Ammon's horn (tissue), 1 donor: ENCODE measurements at places on chromosomes 11 and 22.

- peak; percentile 88 for DNase-seq
Measured at GRCh38 chr11:46121301-46121723, at the start of gene PHF21A. Gene PHF21A, minus strand, starts transcription at chr11:46121454. Its CDS starts 37,235 bp downstream, at chr11:46084219.

DNA sequence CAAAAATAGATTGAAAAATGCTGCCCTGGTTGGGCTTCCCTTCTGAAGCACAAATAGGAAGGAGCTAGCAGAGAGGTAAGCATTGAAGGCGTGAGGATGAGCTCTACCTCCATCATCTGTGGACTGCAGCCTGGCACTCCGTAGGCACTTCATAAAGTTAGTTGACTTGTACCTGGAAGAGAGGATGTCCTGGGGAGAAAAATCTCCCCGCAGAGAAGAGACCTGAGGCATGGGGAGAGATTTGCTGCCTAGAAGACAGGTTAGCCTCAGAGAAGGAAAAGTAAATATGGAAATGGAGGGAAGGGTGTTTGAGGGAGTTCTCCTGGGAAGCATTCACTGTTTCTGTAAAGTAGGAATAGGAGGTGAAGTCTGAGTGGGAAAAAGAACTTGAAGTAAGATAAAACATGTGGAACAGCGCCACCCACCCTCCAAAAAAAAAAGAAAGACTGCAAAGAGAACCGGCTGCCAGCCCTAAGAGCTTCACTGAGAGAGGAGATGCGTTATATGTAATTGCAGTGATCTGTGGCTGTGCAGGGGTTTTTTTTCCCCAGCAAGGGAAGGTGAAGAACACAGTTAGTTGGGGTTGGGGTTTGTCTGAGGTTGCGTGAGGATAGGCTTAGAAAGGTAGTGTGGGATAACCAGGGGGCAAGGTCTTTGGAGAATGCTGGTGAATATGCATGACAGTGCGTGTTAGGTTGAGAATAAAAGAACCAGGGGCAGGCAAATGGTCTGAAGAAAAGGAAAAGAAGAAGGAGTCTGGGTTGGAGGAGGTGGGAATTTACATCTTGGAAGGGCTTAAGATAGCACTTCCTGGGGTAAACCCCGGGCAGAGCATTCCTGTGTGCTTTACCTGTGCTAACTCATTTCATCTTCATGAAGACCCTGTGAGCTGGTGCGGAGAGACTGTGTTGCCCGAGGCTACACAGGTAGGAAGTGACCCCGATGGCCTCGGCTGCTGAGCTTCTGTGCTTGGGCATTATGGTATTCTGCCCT is 16.0 kb downstream of the TNRC6B start:
- peak; percentile 41 for DNase-seq

GRCh38 chr11:76740772-76741171 is 42.4 kb upstream of the TSKU start:
- no peak for DNase-seq

DNA sequence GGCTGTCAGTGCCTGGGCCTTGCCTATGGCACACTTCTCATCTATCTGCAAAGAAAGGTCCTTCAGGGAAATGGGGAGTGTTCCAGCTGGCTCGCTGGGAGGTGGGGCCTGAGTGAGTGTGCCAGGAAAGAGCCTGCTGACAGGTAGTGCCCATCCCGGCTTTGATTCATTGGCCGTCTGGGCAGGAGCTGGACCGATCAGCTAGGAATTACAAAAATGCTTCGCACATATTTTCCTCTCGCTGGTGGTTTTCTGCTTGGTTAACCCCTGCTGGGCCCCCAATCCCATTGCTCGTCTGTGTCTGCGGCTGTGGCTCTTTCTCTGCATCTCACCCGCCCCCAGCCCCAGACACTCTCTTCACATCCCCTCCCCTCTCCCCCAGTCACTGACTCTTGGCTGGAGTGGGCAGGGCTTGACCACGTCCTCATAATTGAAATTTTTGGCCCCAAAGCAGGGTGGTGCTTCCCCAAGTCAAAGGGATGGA is 10.8 kb downstream of the LIF start:
- DNase-seq, result no peak

DNA sequence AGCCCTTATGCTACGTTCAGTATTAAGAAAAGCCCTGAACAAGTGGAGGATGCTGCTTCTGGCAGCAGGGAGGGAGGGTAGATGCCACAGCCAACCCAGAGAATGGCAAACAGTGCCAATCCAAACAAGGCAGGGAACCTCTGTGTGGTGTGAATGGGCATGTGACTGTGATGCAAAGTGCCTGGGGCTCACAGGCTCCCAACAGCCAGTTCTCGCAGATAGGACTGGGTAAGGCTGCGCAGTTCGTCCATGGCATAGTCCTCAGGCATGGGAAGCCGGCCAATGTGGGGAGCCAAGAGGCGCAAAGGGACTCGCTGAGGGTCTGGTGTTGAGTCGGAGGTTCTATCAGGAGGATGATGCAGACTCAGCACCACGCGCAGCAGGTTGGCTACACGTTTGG is 4.8 kb upstream of the CHRNA10 start:
- DNase-seq, result no peak

- DNase-seq, result peak; percentile 40
Measured at GRCh38 chr22:45344334-45344733, 34.6 kb downstream of the FAM118A start.

DNA sequence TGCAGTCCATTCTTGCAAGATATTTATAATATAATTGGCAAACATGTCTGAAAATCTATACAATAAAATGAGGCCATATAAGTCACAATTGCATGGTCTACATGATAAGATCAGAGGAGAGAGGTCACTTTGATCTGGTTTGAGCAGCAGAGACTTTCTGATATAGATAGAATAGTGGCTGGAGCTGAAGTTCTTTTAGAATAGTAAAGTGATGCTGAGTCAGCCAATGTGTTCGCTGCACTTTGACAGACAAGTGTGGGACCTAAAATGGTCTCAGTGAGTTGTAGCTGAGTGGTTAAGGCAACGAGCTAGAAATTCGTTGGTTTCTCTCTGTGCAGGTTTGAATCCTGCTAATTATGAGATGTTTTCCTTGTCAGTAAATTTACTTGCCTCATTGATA is 257.0 kb upstream of the C11orf87 start:
- DNase-seq, result no peak

DNA sequence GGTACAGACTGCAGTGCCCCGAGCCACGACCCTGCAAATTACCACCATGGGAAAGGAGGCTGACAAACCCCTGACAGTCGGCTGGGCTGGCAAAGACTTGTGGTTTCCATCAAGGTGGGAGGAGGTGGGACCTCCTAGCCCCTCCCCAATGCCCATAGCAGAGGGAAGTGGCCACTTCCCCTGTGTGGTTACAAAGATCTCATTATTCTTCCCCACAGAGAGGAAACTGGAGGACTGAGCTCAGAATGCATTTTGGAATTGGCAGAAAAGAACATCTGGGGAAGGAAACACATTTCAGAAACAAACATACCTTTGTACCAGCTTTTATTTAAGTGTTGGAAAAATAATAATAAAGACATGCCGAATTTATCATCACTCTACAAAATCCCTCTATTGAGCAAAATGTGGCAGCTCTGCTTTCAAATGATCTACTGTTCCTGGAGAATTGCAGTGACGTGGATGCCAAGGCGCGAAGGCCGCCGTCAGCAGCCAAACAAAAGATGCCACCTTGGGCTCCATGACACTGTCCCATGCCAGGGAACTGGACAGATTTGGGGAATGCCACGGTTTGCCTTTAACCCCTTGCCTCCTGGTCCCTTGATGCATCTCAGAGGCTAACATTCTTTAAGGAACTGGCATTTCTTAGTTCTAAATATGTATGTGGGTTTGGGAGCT is 169.6 kb downstream of the CRYBB2 start:
- DNase-seq, result no peak

GRCh38 chr11:37712251-37712650 is 1114.2 kb upstream of the RAG2 start:
- DNase-seq, result no peak

DNA sequence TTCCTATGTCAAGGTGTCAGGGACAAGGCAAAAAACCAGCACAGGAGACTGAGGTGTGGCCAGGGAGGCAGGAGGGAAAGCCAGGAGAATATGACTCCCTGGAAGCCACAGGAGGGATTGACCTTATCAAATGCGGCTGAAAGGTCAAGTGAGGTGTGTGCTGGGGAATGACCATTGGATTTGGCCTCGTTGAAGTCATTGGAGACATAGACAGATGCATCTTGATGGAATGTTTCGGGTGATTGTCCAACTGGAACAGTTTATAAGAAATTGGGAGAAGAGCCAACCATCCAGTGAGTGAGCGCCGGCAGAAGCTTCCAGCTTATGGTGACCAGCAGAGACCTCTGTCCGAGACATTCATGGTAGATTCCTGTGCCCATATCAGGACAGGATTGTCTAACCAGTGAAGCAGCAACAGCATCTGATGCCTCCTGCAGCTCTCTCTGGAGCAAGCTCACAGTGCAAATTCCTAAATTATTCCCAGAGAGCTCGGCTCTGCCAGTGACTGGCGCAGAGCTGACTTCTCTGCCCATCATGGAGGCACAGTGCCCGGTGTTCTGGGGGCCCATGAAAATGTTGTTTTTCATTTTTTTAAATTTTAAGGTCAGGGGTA is 95.4 kb downstream of the MYO18B start:
- no peak for DNase-seq

DNA sequence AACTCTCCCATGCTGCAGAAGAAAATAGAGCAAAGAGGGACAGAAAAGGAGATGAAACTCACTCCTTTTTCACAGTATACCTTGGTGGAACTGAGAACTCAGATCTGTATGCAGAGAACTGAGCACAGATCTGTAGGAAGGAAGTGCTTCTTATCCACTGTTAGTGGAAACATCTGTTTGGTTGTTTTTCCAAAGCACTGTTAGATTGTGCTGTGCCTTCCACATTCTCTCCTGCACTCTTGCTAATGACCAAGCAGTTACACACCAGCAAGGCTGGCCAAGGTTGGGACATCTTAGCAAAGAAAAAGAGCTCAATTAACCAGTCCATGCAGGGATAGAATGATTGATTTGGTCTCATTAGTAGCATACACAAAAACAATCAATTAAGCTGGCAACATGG is 20.1 kb upstream of the SIK2 start:
- DNase-seq, result no peak

DNA sequence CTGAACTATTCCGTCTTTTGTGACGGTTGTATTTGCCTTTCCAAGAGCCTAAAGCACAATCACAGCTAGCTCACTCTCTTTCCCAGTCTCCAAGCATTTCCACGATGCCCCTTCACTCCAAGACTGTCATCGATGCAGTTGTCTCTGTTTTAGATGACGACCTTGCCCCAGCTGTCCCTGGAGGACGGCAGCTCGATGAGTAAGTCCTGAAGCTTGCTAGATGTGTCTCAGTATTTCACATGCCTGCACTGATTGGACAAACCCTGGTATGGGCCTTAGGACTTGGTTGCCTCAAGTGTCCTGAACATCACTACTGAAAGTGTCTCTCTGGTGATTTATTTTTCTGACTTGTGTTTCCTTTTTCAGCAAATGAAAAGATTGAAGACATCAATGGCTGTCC is 129.9 kb downstream of the NAV2 start:
- no peak for DNase-seq

DNA sequence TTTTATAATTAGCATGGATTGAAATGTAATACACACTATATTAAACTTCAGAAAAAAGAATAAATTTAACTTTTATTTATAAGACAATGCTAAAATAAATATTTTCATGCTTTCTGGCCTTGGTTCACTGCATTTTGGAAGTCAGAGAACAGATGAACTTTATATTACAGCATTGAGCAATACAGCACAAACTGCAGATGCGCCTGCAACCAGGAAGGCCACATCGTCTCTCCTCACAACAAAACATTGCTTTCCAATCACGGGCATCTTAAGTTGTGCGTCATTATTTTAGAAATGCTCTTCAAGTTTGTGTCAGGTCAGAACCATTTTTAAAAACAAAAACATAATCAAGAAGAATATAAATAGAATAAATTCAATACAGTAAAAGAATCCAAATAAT is 89.3 kb upstream of the CEP126 start:
- no peak for DNase-seq
